H4 (cell line): ENCODE measurements at places on chromosomes 11 and 22.
A peak's percentile ranks its signal among the peaks of the same experiment; 100 is the strongest.

DNA sequence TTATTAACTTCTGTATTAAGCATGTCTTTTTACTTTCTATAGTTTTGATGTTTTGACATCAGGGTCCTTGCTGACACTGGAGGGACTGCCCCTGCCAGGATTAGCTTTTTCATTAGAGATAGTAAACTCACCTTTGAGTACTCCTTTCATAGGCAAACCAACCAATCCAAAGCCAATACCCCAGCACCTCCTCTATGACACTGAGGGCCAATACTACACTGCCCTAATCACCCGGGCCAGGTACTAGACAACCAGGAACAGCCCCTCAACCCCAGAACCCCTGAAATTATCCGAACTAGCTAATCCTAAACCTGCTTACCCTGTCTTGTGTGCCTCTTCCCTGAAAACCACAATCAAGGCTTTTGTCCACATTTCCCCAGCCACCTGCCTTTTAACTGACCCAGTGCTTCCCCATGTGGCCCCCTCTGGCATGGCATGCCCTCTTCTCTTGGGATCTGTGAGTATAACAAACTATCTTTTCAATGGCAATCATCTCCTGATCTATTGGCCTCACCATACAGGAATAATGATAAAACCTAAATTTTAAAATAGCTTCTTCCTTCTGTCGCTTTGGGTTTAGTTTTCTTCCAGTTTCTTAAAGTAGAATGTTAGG lies 31.2 kb downstream of the RAB6A start:
- no peak for DNase-seq

DNA sequence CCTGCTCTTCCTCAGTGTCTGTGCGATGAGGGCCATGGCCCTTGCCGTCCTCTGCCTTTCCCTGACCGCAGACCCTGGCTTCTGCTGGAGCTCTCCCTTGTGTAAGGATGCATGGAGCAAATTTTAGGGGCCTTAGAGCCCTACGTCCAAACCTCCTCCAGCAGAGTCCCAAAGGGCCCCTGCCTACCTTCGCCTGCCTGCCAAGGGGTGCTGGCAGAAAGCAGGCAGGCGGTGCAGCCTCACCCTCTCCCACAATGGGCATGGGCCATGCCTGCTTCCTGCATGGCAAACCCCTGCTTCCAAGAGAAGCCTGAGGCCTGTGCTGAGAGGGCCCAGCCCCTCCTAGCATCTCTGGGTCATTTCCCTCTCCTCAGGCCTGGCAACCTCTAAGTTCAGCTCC lies 71.3 kb upstream of the FGF3 start:
- no peak for DNase-seq

DNA sequence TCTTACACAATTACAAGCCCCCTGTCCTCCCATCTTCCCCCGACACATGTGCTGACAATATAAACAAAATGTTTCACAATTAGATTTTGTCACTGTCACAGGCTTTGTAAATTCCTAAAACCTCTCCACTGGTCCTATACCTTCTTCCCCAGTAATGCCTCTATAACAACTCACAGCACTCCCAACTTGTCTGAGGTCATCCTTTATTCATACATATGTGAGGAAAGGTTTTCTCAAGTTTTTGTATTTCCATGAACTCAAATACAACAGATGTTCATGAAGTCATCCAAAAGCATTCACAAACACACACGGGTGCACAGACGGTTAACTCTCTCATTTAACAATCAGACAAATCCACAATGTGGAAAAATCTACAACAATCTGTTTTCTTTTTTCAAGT lies 1.9 kb downstream of the OR52H1 start:
- no peak for DNase-seq

DNA sequence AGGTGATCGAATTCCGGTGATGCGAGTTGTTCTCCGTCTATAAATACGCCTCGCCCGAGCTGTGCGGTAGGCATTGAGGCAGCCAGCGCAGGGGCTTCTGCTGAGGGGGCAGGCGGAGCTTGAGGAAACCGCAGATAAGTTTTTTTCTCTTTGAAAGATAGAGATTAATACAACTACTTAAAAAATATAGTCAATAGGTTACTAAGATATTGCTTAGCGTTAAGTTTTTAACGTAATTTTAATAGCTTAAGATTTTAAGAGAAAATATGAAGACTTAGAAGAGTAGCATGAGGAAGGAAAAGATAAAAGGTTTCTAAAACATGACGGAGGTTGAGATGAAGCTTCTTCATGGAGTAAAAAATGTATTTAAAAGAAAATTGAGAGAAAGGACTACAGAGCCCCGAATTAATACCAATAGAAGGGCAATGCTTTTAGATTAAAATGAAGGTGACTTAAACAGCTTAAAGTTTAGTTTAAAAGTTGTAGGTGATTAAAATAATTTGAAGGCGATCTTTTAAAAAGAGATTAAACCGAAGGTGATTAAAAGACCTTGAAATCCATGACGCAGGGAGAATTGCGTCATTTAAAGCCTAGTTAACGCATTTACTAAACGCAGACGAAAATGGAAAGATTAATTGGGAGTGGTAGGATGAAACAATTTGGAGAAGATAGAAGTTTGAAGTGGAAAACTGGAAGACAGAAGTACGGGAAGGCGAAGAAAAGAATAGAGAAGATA lies at the start of gene MALAT1:
Gene MALAT1 (plus strand): TSS at position 69 of the 736 bp plus-strand sequence.
- peak; percentile 92 for DNase-seq

DNA sequence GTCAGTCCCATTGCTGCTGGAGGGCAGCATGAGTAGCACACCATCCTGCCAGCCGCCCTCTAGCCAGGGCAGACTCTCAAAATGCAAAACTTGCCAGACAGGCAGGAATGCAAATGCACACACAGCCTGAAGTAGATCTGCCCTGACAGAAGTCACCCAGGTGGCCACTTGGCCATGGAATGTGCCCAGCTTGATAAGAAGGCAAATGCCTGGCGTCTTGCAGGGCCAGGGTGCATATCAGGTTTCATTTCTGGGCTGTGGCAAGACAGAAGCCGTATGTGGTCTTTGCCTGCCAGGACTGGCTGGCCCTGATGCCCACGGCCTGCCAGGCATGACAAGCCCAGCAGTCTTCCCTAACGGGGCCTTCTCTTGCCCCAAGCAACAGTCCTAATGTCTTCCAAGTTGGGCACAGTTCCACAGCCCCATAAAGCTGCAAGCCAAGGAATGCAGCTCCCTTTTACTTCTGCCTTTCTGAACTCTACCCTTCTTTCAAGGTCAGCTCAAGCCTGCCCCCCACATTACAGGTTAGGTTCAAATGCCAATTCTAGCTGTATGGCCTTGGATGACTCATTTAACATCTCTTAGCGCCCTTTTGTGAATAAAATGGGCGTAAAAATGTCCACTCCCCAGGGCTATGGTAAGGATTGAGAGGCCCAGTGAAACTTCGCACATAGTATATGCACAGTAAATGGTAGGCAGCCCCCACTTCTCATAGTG lies 29.7 kb downstream of the POU2AF3 start:
- DNase-seq, result peak; percentile 66

DNA sequence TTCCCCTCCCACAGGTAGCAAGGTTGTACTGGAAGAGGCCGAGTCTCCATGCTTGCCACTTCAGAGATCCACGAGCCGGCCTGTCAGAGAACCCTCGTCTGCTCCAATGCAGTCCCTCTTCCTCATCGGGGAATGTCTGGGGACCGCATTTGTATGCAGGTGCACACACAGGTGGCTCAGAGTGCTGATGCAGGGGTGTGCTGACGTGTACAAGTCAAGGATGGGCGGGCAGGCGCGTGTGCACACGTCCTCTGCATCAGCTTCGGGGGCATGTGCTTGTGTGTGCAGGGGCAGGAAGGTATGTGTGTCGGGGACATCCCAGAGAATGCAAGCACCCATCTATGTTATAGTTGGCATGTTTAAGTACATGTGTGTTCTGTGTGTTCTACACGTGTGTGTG lies 49.4 kb downstream of the ELFN2 start:
- DNase-seq, result no peak

- peak; percentile 67 for DNase-seq
Measured at GRCh38 chr11:76824083-76824939, 36.4 kb upstream of the ACER3 start.

- DNase-seq, result no peak
Measured at GRCh38 chr22:41245917-41246499, 5.3 kb upstream of the CHADL start.

- DNase-seq, result no peak
Measured at GRCh38 chr22:22935056-22935545, 47.5 kb downstream of the IGLL5 start.

DNA sequence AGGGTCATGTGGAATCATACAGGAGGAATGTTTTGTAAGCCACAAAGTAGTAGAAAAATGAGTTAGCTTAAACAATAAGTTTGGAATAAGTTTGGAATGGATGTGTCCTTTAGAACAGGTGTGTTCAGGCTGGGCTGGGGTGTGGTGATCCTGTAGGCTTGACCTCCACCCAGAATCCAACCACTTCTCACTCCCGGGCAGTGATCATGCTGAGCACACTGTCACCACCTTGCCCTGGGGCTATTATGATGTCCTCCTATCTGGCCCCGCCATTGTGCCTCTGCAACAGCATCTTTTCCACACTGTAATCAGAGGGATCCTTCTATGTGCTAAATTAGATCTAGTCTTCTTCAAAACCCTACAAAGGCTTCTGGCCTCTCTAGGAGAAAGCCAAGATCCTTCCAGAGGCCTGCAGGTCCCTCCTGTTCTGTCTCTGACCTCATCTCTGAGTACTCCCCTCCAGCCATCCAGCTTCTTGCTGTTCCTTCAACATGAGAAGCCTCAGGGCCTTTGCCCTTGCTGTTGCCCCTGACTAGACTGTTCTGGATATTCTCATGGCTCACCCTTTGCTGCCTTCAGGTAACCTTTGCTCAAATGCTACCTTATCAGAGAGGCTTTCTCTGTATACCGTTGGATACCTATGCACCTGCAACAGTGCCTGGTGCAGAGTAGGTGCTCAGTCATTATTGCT lies 18.8 kb upstream of the ACCSL start:
- no peak for DNase-seq

GRCh38 chr11:60658409-60658808 lies 41.0 kb upstream of the MS4A8 start:
- DNase-seq, result no peak

GRCh38 chr11:74008373-74009229 lies at the start of gene UCP3:
TSS of gene UCP3 (minus strand) at chr11:74009085. CDS start at chr11:74007042, 2,043 bp downstream.
- no peak for DNase-seq

- no peak for DNase-seq
Measured at GRCh38 chr11:130561441-130561881, 113.0 kb downstream of the ADAMTS15 start.

- DNase-seq, result no peak
Measured at GRCh38 chr11:122731500-122731913, 76.0 kb downstream of the UBASH3B start.

GRCh38 chr11:120025606-120026335 lies 112.1 kb downstream of the TRIM29 start:
- no peak for DNase-seq

DNA sequence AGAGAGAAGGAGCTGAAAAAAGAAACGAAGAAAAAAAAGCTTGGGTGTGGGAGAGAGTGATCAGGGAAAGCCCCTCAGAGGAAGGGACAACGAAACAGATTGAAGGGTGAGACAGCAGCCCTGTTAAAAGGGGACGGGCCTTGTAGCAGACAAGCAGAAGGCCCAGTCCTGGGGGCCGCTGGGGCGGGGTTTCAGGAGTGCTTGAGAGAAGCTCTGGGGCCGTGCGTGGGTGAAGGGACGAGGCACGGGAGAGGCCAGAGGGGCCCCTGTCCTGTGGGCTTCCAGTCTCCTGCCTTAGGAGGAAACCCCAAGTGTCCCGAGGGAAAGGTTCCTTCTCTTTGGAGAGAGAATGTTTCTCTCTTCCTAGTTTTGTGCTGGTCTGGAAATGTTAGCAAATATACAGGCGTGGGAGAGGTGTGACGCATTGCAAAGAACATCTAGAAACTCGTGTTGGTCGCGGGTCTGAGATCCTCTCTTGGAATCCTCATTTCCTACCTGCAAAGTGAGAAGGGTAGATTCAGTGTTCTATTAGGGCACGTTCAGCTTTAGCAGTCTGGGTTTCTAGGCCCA lies 28.6 kb downstream of the ADAMTS15 start:
- DNase-seq, result no peak

DNA sequence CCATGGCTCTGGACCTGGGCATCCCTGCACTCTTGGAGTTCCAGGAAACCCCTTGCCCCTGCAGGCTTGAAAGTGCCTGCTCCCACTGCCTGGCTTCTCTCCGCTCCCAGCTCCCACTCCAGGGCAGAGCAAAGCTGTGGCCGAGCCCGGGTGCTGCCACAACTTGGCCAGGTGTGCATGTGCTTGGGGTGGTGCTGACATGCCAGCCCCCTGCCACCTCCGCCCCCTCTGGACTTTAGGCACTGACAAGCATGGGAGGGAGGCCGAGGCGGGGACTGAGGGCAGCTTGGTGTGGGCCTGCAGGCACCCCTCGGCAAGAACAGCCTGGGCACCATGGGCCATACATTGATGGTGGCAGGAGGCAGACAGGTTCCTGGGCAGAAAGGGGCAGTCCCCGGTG lies 56.4 kb upstream of the B3GNT6 start:
- DNase-seq, result no peak

DNA sequence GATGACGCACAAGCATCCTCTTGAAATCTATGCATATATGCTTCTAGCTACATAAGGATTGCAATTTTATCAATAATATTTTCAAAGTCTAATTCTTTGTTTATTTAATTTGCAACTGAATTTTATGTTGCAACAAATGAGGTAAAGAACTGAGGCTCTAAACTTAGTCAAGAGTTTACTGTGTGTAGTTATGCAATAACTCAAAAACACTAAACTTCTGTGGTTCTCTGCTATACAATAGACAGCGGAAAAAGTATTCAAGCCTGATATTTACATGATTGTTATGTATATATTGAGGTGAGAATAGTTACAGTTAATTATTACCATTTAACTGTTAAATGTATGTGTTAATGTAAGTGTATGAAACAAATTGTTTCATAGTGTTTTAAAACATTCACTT lies 32.9 kb downstream of the MSANTD4 start:
- no peak for DNase-seq

DNA sequence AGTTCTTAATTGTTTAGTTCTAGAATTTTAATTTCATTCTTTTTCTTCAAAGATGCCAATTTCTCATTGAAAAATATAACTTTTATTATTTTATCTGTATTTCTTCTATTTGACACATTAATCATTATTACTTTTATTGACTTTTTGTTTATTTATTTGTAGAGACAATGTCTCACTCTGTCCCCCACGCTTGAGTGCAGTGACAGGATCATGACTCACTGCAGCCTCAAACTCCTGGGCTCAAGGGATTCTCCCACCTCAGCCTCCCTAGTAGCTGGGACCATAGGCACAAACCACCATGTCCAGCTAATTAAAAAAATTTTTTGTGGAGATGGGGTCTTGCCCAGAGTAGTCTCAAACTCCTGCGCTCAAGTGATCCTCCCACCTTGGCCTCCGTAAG lies 30.3 kb upstream of the FBLN1 start:
- no peak for DNase-seq

DNA sequence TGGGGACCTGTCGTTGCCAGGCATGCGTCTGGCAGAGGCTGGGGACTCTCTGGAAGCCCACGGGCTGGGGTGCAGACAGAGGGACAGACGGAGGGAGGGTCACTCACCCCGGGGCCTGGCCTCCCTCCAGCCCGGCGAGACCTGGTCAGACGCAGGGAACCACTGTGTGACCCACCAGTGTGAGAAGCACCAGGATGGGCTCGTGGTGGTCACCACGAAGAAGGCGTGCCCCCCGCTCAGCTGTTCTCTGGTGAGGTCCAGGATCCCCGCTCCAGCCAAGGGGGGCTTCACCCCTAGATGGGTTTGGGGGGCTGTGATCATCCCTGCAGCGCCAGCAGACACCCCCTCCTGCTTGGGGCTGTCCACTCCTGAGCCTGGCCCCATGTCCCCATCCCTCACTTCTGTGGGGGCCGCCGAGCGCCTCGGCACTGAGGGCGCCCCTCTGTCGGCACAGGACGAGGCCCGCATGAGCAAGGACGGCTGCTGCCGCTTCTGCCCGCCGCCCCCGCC lies 23.6 kb upstream of the MUC5B start:
- no peak for DNase-seq
